ENCODE measurements at places on chromosomes 16 and 17.

GRCh38 chr17:27585153-27585681, 45.8 kb upstream of the LGALS9 start:
- no peaks in the 10 kb centered on the region for H3K27me3 ChIP-seq
- no peaks in the 10 kb centered on the region for H3K4me1 ChIP-seq
- no peak for DNase-seq
- no peaks in the 10 kb centered on the region for H3K36me3 ChIP-seq
- H3K27ac ChIP-seq: no peak overlapping the region

GRCh38 chr17:43891851-43892646, 15.3 kb downstream of the MPP2 start:
- no peak overlapping the region for H3K27ac ChIP-seq
- H3K4me1 ChIP-seq: no peaks in the 10 kb centered on the region
- no peak overlapping the region for H3K4me3 ChIP-seq
- H3K36me3 ChIP-seq: no peaks in the 10 kb centered on the region
- no peak for DNase-seq
- H3K27me3 ChIP-seq: no peaks in the 10 kb centered on the region

GRCh38 chr17:45223539-45224528, 2.1 kb downstream of the FMNL1 start:
- no peak for DNase-seq
- peak overlapping the region; percentile 96 for H3K27ac ChIP-seq
- H3K36me3 ChIP-seq: no peaks in the 10 kb centered on the region
- peaks cover 53% of the 10 kb centered on the region for H3K4me1 ChIP-seq
- H3K4me3 ChIP-seq: no peak overlapping the region
- no peaks in the 10 kb centered on the region for H3K27me3 ChIP-seq

DNA sequence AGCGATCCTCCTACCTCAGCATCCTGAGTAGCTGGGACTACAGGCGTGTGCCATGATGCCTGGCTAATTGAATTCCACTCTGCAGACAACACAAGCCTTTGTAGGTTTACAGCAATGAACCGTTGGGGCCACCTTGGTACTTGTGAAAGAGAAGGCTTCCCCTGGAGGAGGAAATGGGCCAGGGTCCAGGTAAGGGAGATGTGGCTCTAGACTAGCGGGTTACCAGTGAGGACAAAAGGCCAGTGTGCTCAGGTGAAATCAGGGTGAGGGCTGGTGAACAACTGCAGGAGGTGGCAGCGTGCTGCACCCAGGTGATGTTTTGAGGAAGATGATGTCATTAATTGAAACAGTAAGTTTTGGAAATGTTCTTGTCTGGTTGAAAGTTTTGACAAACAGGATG, 6.7 kb downstream of the SDR42E1 start:
- H3K36me3 ChIP-seq: no peaks in the 10 kb centered on the region
- H3K4me1 ChIP-seq: no peaks in the 10 kb centered on the region
- no peak overlapping the region for H3K4me3 ChIP-seq
- no peaks in the 10 kb centered on the region for H3K27me3 ChIP-seq
- DNase-seq: no peak

GRCh38 chr17:32806646-32807045, 70.3 kb downstream of the MYO1D start:
- H3K27me3 ChIP-seq: peaks cover 6% of the 10 kb centered on the region
- H3K4me1 ChIP-seq: no peaks in the 10 kb centered on the region
- H3K4me3 ChIP-seq: no peak overlapping the region
- DNase-seq: no peak

- no peaks in the 10 kb centered on the region for H3K27me3 ChIP-seq
- DNase-seq: no peak
- H3K4me1 ChIP-seq: peaks cover 25% of the 10 kb centered on the region
- H3K27ac ChIP-seq: peak overlapping the region; percentile 53
These were observed 16.7 kb upstream of the OR1F1 start for GRCh38 chr16:3171181-3171854.

DNA sequence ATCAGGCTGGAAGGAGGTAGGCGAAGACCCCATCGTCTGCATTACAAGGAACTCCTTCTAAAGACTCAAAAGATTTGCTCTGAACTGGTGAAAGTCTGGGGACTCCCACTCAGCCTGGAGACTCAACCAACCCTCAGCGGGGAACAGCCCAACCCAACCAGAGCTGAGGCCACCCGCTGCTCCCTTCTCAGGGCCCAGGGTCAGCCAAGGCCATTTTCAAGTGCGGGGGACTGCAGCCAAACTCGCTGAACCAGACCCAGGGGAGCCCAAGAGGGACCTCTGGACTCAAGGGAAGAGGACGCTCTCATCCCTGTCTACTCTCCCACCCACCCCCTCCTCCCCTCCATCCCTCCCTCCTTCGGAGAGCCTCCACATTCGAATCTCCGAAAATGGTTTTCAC, 24.1 kb downstream of the XYLT1 start:
- no peak overlapping the region for H3K4me3 ChIP-seq
- no peaks in the 10 kb centered on the region for H3K4me1 ChIP-seq
- no peak overlapping the region for H3K27ac ChIP-seq
- DNase-seq: no peak
- peaks cover 10% of the 10 kb centered on the region for H3K27me3 ChIP-seq
- no peaks in the 10 kb centered on the region for H3K36me3 ChIP-seq

DNA sequence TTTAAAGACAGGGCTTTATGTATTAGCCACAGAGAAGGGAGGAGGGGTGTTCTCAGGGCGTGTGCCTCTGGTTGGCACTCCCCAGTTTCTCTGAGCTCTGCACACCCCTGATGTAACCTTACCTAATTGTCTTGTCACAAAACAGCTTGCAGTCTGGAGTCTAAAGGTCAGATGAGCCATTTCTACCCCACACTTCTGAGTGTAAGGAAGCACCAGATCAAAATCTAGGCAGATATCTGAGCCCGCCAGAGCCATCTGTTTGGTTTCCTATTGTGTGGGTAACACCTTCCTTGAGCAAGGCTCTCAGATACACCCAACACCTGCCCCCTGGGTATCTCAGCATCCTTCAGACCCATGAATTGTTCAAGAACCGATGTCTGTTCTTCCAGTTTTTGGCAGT, 15.5 kb downstream of the CDH1 start:
- no peak for DNase-seq
- no peaks in the 10 kb centered on the region for H3K4me1 ChIP-seq
- H3K27ac ChIP-seq: peak overlapping the region; percentile 27
- H3K27me3 ChIP-seq: no peaks in the 10 kb centered on the region

DNA sequence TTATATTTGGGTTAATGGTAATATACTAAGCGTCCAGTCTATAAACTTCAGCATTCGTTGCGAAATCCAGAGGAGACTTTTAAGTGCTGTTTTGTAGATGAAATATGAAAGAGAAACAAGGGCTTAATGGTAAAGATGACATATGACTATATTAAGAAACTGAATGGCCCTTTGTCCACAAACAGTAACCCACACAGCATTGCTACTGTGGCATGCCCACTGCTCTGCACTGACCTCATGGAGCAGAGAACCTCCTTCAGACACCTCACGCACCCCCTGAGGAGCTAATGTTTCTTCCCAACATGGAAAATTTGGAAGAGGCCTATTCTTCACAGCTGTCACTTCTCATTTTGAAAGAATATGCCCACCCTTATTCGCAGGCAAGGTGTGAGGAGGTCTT, 26.7 kb downstream of the ASPA start:
- no peak overlapping the region for H3K4me3 ChIP-seq
- no peak for DNase-seq
- H3K4me1 ChIP-seq: no peaks in the 10 kb centered on the region

- H3K27me3 ChIP-seq: no peaks in the 10 kb centered on the region
- no peaks in the 10 kb centered on the region for H3K4me1 ChIP-seq
- no peak for DNase-seq
- H3K36me3 ChIP-seq: no peaks in the 10 kb centered on the region
- H3K4me3 ChIP-seq: no peak overlapping the region
These were observed 264.6 kb upstream of the KCNJ16 start for GRCh38 chr17:69810326-69810965.

DNA sequence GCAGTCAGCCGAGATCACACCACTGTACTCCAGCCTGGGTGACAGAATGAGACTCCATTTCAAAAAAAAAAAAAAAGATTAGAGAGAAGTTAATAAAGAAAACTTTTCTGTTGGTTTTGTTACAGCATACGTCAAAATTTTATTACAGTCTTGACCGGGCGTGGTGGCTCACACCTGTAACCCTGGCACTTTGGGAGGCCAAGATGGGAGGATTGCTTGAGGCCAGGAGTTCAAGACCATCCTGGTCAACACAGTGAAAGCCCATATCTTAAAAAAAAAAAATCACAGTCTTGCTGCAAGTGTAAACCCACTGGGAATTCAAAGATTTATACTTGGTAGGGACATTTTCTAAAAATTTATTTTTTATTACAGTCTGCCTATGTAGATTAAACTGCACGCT, 6.2 kb upstream of the POLR3E start:
- no peaks in the 10 kb centered on the region for H3K36me3 ChIP-seq
- no peak for DNase-seq
- no peaks in the 10 kb centered on the region for H3K27me3 ChIP-seq
- peaks cover 1% of the 10 kb centered on the region for H3K4me1 ChIP-seq

DNA sequence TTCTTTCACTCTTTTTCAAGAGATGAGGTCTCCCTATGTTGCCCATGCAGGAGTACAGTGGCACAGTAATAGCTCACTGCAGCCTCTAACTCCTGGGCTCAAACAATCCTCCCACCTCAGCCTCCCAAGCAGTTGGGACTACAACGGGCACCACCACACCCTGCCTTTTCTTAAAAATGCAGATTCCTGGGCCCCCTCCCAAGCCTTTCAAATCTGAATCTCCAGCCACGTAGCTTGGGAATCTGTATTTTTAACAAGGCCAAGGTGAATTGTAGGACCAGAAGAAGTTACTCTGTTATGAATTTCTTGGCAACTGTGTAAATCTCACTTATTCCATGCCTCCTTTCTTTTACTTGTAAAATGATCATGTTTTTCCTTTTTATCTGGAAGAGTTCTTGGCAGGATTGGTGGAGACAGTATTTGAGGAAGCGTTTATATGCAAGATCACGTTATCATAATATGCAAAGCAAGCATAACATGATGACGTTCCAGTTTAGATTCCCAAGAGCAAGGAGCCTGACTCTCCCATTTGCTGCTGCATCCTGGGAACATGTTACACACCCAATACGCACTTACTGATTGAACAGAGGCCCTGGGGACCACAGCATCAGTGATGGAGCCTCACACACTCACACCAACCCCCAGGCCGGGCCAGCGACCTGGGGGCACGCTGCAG, 44.5 kb downstream of the LITAF start:
- H3K27me3 ChIP-seq: no peaks in the 10 kb centered on the region
- no peaks in the 10 kb centered on the region for H3K36me3 ChIP-seq
- H3K27ac ChIP-seq: no peak overlapping the region
- no peak overlapping the region for H3K4me3 ChIP-seq

DNA sequence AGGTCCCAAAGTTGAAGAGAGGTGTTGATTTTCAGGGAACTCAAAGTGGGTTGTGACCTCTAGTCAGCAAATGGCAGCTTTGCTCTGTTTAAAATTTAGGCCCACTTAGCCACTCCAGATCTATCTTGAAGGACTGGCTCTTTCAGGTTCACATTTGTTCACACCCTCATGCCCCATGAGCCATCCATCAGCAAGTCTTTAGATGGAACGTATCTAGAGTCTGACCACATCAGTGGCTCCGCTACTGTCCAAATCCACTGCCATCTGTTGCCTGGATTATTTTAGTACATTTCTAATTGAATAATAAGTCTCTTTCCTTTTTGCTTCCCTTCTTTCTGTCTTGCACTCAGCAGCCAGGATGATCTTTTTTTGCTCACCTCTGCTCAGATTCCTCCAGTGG, 10.5 kb downstream of the ITGB3 start:
- no peak overlapping the region for H3K4me3 ChIP-seq

DNA sequence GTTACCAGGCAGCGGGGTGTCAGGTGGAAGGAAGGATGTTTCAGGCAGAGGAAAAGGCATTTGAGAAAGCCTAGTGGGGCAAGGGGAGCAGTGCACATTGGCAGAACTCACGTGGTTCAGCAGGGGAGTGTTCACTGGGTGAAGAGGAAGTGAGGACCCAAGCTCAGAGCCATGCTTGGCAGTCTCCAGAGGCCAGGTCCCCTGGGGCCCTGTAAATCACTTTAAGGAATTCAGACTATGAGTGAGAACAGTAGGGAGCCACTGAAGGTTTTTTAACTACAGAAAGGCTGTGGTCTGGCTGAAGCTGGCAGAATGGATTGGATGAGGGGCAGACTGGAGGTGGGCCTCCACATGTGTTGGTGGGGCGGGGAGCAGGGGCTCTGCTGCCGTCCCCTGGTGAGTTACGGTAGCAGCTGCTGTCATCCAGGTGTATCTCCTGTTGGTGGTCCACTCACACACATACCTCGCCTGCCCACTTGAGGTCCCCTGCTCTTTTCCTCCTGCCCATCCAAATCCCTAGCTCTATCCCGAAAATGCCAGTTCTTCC, 5.1 kb downstream of the CLEC16A start:
- no peak overlapping the region for H3K27ac ChIP-seq
- no peaks in the 10 kb centered on the region for H3K27me3 ChIP-seq
- peaks cover 34% of the 10 kb centered on the region for H3K4me1 ChIP-seq
- H3K36me3 ChIP-seq: no peaks in the 10 kb centered on the region
- H3K4me3 ChIP-seq: no peak overlapping the region
- no peak for DNase-seq

DNA sequence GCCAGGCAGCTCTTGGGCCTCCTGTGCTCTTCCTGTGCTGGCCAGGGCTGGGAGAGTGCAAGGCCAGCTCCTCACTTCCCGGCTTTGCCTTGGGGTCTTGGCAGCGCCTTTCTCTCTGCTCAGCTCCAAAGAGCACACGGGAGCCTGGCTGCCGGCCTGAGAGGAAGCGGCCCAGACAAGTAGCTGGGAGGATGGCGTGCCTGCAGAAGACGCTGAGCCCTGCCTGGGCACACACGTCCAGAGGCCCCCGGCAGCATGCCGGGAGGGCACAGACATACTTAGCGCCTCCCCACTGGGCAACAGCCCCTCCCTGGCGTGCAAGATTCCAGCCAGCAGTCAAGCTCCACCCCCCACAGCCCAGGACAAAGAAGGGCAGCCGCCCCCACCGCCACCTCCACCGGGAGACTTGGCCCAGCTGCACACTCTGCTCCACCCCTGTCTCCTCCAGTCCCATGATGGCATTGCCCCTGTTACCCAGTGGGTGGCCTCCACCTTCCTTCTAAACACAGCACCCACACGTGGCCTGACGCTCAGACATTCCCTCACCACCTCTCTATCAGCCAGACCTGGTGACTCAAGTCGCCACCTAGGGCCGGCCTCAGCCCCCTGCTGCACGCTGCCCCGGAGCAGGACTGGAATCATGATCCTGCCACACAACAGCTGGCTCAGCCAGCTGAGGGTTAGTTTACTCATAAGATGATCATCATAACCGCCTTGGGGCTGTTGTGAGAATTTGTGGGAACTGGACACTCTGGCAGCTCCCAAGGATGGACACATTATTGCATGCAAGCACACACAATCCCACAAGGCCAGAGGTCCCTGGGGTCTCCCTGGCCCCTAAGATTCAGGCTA, 12.4 kb downstream of the SGCA start:
- peak overlapping the region; percentile 69 for H3K27ac ChIP-seq
- peaks cover 31% of the 10 kb centered on the region for H3K4me1 ChIP-seq
- peak; percentile 41 for DNase-seq

All from Panc1 (cell line).